ENCODE measurements at places on chromosomes 1 and 21.

GRCh38 chr1:241215203-241215602 is 141.8 kb downstream of the RGS7 start:
- DNase-seq, result no peak

GRCh38 chr1:205477759-205478247 is 22.0 kb upstream of the BLACAT1 start:
- no peak for DNase-seq

DNA sequence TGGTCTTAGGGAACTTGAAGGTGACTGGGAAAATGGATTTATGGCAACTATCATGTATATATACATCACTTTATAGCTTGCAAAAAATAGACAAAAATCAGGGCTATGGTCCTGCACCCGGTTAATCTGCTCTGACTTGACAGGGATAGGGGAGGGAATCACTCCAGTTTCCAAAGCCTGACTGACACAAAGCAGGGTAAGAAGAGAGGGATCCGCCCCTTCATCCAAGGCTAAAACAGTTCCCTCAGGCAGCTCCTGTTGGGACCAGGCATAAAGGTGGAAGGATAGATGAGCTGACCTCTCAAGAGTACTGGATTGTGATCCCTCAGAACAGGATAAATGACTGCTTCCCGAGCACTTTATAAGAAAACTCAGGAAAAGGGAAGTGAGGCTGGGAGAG is 1.4 kb downstream of the PBXIP1 start:
- DNase-seq, result no peak

- peak; percentile 37 for DNase-seq
Measured at GRCh38 chr1:12594966-12595756, 22.8 kb downstream of the DHRS3 start.

DNA sequence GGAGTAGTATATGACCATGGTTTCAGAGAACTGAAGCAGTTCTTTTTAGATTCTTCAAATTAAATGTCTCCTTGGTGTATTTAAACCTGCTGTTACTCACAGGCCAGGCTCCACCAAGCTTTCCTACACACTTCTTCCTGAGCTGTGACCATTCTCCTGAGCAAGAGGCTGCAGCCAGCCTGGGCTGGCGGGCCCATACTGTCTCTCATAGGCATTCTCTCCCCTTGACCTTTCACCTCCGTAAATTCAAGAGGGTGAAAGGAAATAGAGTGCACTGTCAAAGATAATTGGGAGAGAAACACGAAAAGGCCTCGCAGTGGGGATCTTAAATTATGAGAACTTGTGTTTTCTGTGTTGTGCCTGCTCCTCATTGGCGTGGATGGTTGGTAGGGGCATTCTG is 2.3 kb downstream of the ARF1 start:
- DNase-seq, result no peak

- no peak for DNase-seq
Measured at GRCh38 chr1:113279776-113280391, 110.4 kb upstream of the MAGI3 start.

GRCh38 chr21:15638856-15639549 is 90.8 kb upstream of the USP25 start:
- no peak for DNase-seq

GRCh38 chr21:37620401-37620800 is 253.8 kb downstream of the DYRK1A start:
- no peak for DNase-seq

DNA sequence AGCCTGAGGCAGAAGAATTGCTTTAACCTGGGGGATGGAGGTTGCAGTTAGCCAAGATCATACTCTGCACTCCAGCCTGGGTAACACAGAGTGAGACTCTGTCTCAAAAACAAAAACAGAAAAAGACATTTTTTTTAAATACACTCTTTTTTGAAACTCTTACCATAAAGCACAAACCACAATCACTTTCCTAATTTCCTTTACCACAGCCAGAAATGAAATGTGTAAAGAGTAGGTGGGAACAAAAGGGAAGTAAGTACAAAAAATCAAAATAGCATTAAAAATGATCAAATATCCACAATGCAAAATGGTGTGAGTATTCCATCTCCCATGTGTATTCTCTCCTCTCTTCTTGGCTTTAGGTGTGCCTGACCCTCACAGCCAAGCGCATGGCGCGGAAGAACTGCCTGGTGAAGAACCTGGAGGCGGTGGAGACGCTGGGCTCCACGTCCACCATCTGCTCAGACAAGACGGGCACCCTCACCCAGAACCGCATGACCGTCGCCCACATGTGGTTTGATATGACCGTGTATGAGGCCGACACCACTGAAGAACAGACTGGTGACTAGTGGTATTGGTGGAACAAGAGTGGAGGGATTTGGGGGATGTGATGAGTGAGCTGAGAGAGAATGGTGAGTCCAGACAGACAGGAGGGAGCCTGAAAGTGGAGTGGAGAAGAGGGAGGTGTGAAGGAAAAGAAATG is 14.9 kb downstream of the ATP1A4 start:
- DNase-seq, result no peak

- no peak for DNase-seq
Measured at GRCh38 chr1:192235127-192235526, 76.9 kb downstream of the RGS18 start.

DNA sequence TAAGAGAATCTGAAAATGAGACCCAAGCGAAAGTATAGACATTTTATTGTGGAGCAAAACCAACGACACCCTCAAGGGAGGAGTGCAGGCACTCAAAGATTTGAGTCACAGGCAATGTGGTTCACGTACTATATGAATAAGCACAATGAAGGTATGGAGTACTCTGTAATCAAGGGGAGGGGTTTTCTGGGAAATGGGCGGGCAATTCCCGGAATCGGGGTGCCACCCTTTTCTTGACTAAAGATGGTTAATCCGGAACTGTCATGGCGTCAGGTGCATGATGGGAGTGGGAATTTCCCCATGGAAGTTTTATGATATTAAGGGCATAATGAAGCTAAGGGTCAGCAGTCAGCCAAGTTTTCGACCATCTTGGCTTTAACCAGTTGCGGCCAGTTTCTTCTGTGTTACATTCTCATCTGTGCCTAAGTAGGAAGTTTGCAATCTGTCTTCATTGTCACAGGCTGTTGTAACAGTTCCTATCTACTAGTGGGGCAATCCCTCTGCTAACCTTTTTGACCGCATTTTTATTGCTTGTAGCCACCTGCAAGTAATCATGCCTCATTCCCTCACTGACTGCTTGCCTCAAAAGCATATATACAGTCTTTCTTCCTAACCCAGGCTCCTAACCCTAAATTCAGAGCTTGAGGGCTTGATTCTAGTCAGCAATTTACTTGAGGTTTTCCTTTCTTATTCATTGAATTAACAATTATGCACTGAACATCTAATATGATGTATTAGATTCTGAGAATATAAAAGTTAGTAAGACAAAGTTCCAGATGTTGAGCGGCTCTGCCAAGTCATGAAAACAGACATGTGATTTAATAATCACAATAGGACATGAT is 775 bp upstream of the AIM2 start:
- peak; percentile 55 for DNase-seq

DNA sequence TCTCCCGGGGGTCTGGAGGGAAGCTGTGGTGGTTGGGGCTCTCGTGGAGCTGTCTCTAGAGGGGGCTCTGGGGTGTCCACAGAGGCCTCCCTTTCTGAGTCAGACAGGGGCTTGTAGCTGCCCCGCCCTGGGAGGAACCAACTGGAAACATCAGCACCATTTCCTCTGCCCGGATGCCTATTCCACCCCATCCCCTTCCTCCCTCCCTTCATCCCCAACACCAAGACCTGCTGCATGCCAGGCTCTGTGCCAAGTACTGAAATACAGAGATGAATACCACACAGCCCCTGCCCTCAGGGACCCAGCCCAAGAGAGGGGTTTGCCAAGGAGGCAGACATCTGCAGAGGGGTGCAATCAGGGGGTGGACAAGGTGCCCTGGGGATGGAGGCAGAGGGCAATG is 125.6 kb upstream of the ADAR start:
- DNase-seq, result no peak

DNA sequence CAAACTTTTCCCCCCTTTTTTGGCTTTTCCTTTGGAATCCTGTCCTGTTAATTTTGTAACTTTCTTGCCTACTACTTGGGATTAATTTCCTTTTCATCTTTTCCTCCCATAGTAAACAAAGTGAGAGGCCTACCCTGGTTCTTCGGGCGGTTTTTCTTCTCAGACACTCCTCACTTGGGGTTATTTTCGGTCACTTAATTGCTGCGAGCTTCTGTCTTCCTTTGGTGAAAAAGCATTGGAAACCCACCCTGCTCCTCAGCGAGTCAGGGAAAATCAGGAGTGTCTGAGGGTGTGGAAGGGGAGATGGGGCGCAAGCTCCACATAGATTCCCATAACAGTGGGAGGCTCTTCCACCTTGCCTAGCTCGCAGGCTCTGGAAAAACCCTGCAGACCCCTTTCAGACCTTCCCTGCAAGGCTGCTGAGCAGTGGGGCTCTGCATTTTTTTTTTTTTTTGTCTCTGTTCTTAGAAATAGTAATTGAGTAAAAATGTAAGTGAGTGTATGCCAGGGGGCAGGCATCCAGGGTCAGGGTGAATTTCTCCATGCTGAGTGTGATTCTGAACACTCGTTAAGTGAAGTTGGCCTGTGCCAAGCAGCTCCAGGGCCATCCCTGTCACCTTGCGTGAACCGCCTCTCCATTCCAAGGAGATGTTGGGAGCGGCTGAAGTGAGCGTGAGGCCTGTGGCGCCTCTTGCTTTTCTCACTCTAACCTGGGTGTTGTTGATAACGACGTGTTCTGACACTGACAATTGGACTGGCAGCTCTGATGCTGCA is 20.3 kb downstream of the TGFB2 start:
- no peak for DNase-seq

- DNase-seq, result no peak
Measured at GRCh38 chr1:97849345-97850340, 71.2 kb downstream of the DPYD start.

DNA sequence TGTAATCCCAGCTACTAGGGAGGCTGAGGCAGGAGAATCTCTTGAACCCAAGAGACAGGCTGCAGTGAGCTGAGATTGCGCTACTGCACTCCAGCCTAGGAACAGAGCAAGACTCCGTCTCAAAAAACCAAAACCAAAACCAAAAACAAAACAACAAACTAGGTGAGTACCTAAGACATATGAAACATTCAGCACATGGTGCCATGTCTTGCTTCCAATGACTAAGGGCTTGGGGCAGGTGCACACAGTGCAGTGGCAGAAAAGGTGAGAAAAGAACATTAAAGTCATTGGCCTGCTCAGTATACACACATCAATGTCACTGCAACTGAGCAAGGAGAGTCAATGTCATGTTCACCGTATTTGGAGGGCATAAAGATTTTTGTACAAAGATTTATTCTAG is 4.1 kb upstream of the ACTA1 start:
- no peak for DNase-seq

- DNase-seq, result no peak
Measured at GRCh38 chr21:36202726-36203602, 46.3 kb downstream of the DOP1B start.

DNA sequence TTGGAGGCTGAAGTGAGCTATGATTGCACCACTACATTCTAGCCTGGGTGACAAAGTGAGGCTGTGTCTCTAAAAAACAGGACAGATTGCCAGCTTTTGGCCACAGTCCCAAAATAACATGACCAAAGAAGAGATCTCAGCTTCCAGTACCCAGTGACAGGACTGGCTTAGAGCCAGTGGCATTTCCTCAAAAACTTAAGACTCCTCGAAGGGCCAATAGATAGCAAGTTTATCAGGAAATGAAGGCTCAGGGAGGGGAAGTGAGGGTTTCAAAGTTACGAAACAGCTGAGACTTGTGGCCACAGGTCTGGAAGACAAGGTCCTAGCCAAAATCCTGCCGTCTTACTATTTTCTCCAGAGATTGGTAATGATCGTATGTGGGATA is 6.3 kb upstream of the TMEM39B start:
- DNase-seq, result peak; percentile 22

DNA sequence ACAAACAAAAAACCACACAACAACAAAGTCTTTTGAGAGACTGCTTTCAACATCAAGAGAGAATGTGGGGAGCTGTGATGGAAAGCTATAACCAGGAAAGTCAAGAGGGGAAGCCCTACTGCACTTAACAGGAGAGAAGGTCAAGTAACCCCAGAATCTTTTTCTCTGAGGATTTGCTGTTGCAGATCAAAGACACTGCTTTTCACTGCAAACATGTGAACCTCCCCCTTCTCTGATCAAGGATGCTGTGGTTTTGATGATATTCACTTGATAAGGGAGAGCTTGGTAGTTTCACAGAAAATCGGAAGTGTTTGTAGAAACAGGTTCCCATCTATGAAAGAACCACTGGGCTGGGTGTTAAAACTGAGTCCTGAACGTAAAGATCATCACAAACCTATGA is 4.8 kb downstream of the ETV3 start:
- DNase-seq, result no peak
